ENCODE measurements at places on chromosomes 3 and 15.

- peak; percentile 64 for DNase-seq
Measured at GRCh38 chr3:57397175-57398026, 104.9 kb upstream of the ASB14 start.

GRCh38 chr3:98726084-98726483 lies 37.1 kb upstream of the ST3GAL6 start:
- no peak for DNase-seq

DNA sequence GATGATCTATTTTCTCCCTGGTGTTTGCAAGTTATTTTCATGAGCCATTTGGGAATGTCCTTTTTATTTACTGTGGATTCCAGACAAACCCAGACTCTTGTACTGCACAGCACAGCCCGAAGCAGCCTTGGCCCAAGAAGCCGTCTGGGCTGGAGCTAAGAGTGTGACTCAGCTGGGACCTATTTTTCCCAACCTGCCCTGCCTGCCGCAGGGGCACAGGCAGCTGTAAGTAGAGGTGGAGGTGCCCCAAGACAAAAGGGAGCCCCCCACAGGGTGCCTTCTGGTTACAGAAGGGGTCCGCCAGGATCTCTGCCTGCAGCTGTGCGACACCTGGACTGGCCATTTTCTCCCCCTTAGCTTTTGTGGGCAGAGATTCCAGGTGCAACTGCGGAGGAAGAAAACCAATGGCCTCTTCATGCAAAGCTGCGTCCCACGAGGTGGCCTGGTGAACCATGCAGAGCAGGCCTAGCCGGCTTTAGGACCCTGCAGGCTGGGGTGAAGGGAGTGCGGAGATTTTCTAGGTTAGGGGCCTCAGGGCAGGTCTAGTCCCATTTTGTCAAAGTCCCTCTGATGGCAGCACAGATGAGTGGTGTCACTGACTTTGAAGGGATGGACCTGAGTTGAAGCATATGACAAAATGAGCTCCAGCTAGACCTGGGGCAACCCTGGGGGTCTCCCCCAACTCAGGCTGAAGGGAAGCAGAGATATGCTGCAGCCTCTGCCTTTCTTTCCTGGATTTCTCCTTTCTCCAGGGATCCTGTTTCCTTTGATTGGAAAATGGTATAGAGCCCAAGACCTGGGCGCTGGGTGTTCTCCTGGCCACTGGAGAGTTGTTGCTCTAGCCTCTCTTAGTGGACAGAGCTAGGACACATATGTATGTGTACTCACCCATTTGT lies 131.2 kb downstream of the KLF13 start:
- DNase-seq: no peak

- no peak for DNase-seq
Measured at GRCh38 chr3:27486336-27486735, 2.2 kb upstream of the SLC4A7 start.

- no peak for DNase-seq
Measured at GRCh38 chr3:45123030-45123429, 23.1 kb downstream of the CDCP1 start.

DNA sequence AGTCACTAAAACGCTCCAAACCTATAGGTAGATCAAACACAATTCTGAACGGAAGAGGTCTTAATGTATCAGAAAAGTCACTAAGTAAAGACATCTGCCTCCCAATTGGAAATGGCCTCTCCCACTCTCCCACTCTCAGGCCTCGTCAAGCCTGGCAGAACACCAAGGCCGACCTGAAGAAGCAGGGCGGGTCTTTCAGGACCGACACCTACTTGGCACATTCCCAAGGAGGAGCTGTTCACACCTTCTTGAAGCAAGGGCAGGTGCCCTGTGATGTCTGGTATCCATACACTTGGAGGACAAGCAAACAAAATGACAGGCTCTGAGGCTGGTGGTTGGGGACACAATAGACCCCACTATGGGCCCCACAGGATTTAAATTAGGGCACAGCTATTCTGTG lies 30.0 kb downstream of the XXYLT1 start:
- no peak for DNase-seq

GRCh38 chr15:62929000-62929357 lies 113.6 kb upstream of the TPM1 start:
- DNase-seq: no peak

GRCh38 chr15:29003840-29004233 lies 118.1 kb downstream of the APBA2 start:
- DNase-seq: no peak

GRCh38 chr3:125556314-125556713 lies 36.3 kb upstream of the SNX4 start:
- no peak for DNase-seq

- no peak for DNase-seq
Measured at GRCh38 chr3:98343647-98344507, 9.8 kb upstream of the OR5K4 start.

DNA sequence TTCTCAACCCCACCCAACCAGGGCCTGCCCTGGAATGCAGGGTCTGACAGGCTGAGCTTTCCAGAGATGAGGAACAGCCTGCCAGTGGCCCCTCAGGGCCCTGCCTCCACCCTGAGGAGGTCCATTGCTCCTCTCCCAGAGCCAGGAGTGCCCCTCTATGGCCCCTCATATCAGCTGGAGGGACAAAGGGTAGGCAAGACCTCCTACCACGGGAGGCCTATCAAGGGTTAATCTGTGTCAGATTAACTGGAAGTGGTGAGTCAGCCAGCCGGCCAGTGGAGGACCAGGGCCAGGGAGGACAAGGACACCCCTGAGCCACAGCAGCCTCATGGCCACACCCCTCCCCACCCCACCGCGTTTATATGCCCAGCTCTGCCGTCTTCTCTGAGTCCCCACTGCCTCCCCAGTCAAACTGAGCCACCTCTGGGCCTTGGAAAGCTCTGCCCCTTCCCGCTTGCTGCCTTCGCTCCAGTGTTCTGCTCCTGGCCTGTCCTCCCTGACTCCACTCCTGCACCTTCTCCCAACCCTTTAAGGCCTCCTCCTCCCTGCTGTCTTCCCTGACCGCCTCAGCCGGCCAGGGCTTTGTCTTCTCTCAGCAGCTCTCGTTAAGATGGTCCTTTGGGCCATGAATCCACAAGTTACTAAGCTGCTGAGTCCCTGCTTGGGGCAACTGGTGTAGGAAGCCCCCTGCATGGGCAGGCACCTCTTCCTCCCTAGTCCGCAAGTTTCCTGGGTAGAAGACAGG lies 6.5 kb downstream of the CCDC33 start:
- DNase-seq: no peak

- no peak for DNase-seq
Measured at GRCh38 chr3:50154840-50155490, at the start of gene SEMA3F. TSS of gene SEMA3F (plus strand) at chr3:50155324. CDS start at chr3:50159623, 4,299 bp downstream.

GRCh38 chr3:178097576-178097975 lies 438.7 kb upstream of the KCNMB2 start:
- no peak for DNase-seq

- DNase-seq: no peak
Measured at GRCh38 chr15:31499236-31499952, 172.8 kb downstream of the KLF13 start.

GRCh38 chr3:147412917-147413685 lies 3.9 kb downstream of the ZIC1 start:
- no peak for DNase-seq

DNA sequence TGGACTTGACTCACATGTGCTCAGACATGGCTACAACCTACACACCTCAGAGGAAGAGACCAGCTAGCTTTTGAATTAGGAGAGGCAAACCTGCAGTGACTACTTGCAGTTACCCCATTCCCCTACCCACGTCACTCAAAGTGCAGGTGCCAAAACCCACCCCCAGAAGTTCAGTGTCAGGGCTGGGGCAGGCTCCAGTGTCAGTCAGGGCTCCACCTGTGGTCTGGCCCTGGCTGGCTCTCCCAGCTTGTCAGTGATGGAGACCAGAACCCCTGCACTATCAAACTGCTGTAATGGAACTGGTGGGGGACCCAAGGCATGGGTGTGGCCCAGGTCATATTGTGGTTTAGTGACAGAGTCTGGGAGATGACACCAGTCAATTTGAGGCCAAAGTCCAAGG lies 32.6 kb upstream of the SLC41A3 start:
- no peak for DNase-seq

DNA sequence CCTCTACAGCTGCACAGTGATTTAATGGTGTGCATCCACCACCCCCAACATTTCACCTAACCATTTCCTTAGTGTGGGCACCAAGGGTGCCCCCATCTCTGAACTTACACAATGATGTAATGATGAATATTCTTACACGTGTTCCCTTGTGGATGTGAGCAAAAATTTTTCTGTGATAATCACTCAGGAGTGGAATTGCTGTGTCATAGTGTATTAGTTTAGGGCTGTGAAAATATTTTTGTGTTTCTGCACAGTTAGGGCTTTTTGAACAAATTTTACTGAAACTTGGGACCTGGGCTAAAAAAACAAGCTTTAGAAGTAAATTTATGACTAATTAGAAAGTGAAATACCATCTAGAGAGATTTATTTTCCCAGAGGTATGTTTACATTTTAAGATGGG lies 134.5 kb upstream of the CCNL1 start:
- no peak for DNase-seq

- no peak for DNase-seq
Measured at GRCh38 chr3:41464401-41464800, 265.1 kb downstream of the CTNNB1 start.

DNA sequence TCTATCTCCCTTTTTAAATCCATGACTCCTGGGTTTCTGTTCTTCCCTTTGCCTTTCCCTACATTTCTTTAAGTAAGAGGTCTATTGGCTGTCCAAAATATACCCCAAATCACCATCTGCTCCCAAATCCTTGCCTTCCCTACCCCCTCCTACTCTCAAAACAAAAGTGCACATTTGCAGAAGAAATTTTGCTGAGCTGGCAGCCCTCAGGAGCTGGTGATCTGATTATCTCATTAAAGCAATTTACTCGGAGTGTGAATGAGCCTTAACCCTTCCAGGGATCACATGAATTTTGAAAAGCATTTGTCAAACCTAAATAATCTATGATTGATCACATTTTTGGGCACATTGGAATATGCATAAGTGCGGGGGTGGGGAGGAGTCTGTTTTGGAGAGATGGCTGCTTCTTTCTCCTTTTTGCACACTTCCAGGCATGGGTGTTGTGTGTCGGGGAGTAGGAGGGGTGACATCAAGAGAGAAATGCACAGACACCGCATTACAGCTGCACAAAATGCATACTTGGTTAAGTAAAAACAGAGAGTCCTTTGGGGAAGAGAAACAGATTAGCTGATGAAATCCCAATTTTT lies 892.6 kb downstream of the TUSC7 start:
- no peak for DNase-seq

- no peak for DNase-seq
Measured at GRCh38 chr15:85401108-85401774, 20.8 kb downstream of the AKAP13 start.

DNA sequence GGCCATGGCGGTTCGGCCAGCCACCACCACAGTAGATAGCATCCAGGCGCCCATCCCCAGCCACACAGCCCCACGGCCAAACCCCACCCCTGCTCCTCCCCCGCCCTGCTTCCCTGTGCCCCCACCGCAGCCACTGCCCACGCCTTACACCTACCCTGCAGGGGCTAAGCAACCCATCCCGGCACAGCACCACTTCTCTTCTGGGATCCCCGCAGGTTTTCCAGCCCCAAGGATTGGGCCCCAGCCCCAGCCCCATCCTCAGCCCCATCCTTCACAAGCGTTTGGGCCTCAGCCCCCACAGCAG lies 29.5 kb downstream of the PTPN23 start:
- no peak for DNase-seq

DNA sequence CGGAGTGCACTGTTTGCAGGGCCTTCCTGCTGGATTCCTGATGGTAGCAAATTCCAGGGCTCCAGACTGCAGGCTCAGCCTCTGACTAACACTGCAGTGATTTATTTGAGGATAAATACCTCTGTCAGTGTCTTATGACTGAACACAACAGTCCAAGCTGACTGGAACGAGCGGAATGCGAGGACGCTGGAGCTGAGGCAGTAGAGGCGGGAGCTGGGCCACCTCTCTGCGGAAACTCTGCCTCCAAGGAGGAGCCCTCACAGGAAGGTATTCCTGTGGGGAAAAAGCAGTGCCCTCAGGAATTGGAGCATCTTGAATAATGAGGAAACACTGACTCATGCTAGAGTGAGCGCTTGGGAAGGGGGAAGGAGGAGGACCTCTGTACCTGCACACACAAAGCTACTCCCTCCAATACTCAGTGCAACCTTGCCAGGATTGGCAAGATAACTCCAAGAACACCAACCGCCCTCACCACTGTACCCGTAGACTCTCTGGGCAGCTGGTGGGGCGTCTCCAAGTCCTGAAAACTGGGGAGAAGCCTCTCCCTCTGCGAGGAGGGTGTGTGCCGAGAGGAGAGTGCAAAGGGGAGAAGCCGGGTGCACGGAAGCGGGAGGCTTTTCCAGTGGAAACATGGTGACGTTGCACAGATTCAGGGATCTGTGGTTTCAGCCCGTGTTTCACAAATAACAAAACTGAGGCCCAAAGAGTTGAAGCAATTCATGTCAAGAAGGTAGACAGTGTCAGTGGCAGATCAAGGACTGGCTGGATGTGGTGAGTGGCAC lies 43.0 kb downstream of the VGLL4 start:
- no peak for DNase-seq

DNA sequence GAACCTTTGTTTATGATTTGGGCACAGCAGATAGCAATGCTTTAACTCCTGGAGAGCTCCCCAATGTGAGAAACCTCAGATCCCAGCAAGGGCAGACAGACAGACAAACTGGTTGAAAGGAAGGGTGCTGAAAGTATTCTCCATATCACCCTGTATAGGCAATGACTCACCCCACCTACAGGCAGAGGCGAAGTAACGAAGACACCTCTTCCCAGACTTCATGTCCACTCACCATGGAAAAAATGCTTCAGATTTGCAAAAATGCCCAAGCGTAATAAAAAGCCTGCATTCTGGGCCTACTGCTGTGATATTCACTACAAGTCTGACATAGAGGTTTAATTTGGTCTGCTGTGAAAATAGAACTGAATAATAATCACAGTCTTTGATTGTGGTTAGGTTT lies 50.5 kb downstream of the THBS1 start:
- no peak for DNase-seq

- no peak for DNase-seq
Measured at GRCh38 chr3:55688154-55688553, 201.0 kb upstream of the WNT5A start.

GRCh38 chr15:57789225-57789624 lies 82.7 kb downstream of the POLR2M start:
- no peak for DNase-seq
